ENCODE measurements at places on chromosomes 2 and 18.

DNA sequence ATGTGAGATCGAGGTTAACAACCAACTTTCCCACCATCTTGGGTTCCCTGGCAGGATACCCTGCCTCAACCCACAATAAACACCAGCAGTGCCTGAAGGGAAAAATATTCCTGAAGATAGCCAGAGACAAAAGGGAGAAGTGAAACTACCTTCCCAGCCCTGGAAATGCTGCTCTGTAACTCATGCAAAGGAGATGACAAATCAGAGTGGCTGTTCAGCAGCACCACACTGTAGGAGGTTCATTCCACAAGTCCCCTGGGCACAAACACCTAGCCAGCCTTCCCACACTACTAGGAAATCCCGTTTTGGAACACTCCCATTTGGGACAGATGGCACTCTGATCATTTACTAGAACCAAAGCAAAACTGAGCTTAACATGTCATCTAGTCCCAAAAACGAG, 190.7 kb upstream of the RBBP8 start:
- DNase-seq: no peak

DNA sequence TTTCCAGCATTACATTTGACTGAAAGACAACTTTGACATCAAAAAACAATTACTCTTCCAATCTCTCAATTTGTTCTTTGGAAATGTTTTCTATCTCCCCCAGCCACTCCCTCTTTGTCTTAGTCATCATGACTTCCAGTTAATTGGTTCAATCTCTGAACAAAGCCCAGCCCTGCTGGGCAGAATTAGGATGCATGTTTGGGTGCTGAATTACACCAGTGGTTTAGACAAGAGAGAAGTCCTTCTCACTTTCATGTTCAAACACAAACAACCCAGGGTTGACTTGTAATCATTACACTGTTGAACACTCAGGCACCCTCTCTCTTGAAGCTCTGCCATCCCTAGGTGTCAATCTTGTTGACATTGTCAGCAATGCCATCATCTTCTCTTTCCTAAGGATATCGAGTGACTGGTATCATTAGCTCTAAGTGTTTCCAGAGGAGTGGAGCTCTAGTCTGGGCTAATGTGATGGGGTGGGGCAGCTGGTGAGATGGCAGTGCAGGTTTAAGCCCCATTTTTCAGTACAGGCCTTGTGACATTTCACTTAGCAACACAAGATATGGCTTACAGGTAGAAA, 90.8 kb upstream of the MEIS1 start:
- DNase-seq: no peak

- no peak for DNase-seq
Observed at GRCh38 chr2:181570833-181571661, 85.9 kb downstream of the CERKL start.

- no peak for DNase-seq
Observed at GRCh38 chr18:54129448-54130067, 94.9 kb downstream of the MBD2 start.

DNA sequence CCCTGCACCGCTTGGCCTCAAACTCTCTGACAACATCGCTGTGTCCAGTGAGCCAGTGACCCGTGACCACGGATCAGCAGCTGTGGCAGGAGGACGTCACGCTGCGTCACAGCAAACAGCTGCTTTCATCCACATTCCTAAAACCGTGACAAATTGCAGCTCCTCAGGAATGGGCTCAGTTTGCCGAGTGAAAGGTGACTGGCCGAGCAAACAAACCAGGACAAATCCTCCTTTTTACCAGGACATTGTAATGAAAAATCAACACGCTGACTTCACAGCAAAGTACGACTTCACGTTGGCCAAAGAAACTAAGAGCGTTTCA, 57.6 kb downstream of the PXDN start:
- no peak for DNase-seq

- peak; percentile 11 for DNase-seq
Observed at GRCh38 chr2:43387092-43388062, 161.0 kb upstream of the ZFP36L2 start.

DNA sequence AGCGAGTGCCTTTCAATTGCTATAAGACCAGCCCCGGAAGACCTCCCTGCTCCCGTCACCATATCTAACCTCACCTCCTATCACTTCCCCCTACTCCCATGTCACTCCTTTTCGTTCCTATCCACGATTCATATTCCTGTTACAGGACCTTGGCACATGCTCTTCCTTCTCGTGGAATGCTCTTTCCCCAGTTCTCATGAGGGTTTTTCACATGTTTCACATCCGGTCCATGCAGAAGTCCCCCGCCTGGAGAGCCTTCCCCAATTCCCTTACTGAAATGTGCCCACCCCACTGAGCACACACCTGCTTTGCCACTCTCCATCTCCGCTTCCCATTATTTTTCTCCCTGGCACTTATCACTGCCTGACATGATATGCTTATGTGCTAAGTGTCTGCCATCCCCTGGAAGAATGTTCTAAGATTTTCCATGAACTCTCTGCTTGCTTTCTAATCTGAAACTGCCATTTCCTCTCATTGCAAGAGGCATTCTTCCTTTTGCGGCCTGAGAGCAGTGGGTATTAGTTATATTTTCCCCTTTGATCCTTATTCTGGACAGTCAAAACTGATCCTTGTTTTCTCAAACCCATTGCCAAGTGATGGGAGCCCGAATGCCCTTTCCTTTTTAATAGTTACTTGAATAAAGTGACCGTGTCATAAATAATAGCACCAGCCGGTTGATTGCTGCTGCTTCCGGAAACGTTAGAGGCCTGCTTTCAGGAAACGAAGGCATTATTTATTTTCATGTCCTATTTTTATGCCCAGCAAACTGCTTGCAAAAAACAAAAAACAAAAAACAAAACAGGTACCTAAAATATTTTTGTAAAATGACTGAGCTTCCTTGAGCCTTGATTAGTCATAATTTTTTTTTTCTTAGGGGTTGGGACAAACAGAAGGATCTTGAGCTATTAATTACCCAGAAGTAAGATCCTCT, 127.9 kb downstream of the ZNF532 start:
- DNase-seq: no peak

GRCh38 chr2:52572469-52572894, 1195.1 kb upstream of the CHAC2 start:
- DNase-seq: no peak

- peak; percentile 20 for DNase-seq
Observed at GRCh38 chr2:230796280-230796862, 68.4 kb upstream of the ITM2C start.

- DNase-seq: no peak
Observed at GRCh38 chr2:50645346-50645745, 386.6 kb downstream of the NRXN1 start.

DNA sequence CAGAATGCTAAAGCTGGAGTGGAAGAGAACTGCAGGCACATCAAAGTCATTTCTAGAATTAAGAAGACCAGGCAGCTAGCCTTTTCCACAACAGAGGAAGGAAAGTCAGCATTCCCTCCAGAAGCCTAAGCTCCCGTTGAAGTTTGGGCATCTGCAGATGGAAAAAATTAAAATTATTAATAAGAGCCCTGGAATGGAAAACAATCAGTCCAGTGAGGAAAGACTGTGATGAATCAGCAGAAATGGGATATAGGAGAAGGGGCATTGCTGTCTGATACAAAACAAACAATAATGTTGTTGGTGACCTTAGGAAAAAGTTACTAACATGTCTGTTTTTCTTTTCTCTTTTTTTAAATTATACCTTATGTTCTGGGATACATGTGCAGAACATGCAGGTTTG, 450.7 kb upstream of the SLC14A2 start:
- DNase-seq: no peak
